ENCODE measurements at places on chromosomes 6 and 20.
A peak's percentile ranks its signal among the peaks of the same experiment; 100 is the strongest.

DNA sequence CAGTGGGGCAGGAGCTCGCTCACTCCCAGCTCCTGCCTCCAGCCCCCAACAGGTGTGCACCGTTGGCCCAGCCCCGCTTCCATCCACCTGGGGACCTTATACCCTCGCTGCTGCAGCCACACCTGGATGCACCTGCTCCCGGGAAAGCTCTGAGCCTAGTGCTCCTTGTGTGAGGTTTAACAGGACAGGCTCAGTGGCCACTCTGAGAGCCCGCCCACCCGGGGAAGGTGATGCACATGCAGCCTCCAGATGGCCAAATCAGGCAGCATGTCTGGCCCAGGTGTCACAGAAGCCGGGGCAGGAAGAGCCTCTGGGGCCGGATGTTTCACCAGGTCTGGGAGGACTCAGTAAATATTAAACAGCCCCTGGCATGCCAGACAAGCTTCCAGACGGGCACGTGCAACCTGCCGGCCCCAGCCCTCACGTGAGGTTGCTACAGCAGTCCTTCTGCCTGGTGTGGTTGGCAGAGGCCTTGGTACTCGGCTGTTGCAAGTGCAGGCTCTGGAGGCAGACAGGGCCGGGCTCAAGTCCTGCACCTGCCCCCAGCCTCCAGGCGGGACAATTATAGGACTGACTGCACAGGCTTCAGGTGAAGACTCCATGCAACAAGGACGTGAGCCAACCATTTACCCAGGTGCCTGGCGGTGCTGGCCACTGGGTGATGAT is 66.9 kb downstream of the RIPOR3 start:
- no peak for DNase-seq

- no peak for DNase-seq
Measured at GRCh38 chr6:160139420-160139851, 17.8 kb downstream of the SLC22A1 start.

DNA sequence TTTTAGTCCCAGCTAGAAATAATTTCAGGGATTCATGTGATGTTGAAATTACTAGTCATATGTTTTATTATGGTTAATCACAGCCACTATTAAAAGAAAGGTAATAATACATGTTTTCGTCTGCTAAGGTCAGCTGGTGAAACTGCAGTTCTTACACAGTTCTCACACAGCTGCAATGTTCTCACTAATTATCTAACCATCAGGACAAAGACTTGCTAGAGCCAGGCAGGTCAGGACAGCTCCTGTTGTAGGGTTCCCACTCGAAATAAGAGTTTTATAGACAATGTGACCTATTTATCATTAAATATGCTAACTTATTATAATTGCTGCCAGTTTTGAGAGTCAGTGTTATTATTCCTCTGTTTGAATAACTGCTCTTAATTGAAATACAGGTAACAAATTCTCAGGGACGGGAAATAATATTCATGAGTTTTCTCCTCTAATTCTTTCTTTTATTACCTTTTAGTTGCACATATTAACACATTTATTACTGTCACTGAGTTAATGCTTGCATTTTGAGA is 97.9 kb downstream of the GJA1 start:
- no peak for DNase-seq

- DNase-seq = no peak
Measured at GRCh38 chr6:56744528-56744927, 101.8 kb upstream of the DST start.

DNA sequence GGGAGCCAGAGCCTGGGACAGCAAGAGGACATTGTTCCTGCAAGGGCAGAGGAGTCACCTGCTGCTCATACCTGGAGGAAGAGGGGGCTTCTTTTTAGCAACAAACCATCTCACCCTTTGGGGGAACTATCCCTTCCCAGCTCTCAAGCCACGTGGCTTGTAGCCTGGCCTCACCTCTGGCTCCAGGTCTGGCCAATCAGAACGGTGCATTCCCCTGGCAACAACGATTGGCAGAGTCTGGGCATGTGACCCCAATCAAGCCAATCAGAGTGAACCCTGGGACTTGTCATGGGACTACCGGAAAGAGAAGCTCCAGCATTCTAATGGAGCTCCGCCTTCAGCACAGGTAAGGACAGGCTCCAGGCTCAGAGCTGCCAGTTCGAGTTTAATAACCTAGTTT is 33.6 kb downstream of the KCNB1 start:
- no peak for DNase-seq

- DNase-seq = no peak
Measured at GRCh38 chr6:45692021-45692420, 314.3 kb upstream of the SUPT3H start.

GRCh38 chr6:44342052-44342451 is 398 bp upstream of the SPATS1 start:
- DNase-seq = no peak

DNA sequence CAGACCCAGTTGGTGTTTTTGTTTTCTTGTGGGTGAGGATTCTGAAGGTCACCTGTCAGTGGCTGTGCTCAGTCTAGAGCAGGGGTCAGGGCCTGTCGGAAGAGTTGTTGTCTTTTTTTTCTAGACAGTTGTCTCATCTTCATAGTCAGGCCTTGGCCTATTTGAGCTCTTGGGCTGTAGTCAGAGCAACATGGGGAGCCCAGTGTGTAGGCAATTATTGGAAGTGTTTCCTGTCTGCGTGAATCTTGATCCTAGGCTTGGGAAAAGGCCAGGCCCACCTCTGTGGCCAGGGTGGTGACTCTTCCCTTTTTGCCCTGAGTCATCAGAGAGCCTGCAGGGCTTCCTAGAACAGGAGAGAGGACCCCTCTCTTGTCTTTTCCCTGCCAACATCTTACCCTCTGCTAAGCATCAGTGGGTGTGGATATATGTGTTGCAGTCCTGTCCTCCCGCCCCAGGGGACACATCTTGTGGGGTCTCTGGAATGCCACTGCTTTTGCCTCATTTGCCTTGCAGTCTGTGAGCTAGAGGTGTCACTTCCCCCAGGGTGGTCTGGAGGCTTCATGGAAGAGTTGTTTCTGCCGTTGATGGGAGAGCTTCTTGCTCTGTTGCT is 11.4 kb downstream of the TJAP1 start:
- DNase-seq = no peak

DNA sequence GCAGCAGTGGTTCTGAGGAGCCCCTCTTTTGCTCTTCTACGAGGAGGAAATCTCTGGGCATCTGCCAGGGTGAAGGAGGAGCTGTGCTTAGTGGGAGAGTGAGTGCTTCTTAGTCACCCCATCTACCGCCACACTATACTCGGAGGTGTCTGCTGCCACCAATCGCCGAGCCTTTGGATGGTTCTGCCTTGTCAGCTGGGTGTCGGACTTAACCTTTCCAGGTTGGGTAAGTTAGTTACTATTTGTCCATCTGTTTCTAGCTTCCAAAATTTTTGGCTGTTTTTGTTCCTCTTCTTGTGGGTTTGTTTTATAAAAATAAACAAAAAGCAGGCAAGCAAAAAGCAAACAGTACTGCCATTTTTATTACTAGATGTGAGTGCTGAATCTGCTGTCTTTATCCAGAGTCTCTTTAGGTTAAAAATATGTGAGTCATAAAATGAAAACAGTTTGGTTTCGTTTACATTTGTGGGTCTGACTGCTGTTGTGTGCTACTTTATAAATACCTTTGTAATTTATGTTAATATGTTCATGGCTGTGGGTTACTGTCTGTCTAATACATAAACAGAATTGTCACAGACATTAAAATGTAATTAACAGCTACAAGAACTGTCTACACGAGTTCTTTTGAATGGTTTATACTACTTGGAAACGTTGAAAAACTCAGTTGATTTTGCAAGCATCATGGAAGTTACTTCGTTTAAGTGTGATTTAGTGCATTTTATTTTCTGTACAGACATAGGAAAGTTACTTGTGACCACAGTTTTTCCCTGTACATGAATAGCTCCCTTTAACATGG is 89.2 kb downstream of the ARID1B start:
- peak; percentile 38 for DNase-seq

GRCh38 chr6:51300510-51300909 is 481.8 kb downstream of the TFAP2B start:
- DNase-seq = no peak

- DNase-seq = no peak
Measured at GRCh38 chr6:63610944-63611343, 24.7 kb upstream of the PHF3 start.

GRCh38 chr6:32956176-32956575 is 3.3 kb upstream of the HLA-DMA start:
- no peak for DNase-seq

- DNase-seq = peak; percentile 84
Measured at GRCh38 chr20:50588034-50588736, 78.0 kb downstream of the PTPN1 start.

DNA sequence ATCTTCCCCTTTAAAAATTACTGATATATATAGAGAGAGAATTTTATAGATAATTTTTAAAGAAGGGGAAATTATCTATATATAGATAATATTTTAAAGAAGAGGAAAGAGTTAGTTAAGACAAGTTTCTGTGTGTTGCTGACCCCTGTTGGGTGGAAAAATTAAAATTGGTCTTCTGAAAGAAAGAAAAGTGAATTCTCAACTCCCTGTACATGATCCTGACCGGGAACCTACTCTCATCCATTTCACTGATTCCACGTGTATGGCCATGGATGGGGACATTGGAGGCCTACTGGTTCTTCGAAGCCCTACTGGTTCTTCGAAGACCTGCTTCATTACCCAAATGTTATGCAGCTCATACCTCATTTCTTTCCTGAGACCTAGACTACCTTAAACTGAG is 53.0 kb upstream of the TCF21 start:
- DNase-seq = no peak

DNA sequence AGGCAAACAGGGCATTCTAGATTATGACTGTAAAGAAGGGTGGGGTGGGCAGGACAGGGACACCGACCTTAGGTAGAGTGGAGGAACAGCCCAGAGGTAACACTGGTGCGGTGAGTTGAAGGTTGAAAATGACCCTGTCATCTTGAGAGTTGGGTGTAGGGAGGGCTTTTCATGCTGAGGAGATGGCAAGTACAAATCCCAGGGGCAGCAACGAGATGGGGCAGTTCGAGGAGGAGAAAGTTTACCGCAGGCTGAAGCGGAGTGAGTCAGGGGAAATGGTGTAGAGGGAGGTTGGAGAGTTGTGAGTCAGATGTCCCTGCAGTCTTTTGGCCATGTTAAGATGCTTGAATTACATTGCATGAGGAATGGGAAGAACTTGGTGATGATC is 101.1 kb downstream of the HIVEP1 start:
- DNase-seq = peak; percentile 35

DNA sequence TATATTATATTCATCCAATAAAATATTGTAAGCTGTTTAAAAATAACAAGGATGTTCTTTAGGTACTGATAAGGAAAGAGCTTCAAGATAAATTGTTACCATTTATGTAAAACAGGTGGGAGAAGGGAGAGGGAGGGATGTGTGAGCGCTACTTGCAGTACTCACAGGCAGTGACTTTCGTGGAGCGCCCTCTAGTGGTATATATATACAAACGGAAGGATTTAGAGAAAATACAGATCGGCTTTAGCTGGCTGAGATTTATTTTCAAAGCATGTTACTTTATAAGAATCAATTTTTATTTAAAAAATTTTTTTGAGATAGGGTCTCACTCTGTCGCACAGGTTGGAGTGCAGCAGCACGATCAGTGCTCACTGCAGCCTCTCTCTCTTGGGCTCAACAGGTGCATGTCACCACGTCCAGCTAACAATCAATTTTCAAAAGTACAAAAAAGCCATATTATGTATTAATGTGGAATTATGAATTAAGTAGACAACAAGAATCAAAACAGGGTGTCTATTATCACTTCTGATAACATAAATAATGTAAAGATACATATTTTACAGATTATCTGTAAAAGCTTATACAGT is 3.3 kb upstream of the MOG start:
- peak; percentile 46 for DNase-seq

DNA sequence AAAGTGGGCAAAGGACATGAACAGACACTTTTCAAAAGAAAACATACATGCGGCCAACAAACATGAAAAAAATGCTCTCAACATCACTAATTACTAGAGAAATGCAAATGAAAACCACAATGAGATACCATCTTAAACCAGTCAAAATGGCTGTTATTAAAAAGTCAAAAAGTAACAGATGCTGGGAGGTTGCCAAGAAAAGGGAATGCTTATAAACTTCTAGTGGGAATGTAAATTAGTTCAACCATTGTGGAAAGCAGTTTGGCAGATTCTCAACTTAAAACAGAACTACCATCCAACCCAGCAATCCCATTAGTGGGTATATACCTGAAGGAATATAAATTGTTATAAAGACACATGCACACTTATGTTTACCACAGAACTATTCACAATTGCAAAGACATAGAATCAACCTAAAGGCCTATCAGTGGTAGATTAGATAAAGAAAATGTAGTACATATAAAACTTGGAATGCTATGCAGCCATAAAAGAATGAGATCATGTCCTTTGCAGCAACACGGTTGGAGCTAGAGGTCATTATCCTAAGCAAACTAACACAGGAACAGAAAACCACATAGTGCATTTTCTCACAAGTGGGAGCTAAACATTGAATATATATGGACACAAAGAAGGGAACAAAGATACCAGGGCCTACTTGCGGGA is 16.3 kb downstream of the CENPQ start:
- DNase-seq = no peak

- no peak for DNase-seq
Measured at GRCh38 chr20:22924949-22925612, 110.0 kb upstream of the SSTR4 start.

DNA sequence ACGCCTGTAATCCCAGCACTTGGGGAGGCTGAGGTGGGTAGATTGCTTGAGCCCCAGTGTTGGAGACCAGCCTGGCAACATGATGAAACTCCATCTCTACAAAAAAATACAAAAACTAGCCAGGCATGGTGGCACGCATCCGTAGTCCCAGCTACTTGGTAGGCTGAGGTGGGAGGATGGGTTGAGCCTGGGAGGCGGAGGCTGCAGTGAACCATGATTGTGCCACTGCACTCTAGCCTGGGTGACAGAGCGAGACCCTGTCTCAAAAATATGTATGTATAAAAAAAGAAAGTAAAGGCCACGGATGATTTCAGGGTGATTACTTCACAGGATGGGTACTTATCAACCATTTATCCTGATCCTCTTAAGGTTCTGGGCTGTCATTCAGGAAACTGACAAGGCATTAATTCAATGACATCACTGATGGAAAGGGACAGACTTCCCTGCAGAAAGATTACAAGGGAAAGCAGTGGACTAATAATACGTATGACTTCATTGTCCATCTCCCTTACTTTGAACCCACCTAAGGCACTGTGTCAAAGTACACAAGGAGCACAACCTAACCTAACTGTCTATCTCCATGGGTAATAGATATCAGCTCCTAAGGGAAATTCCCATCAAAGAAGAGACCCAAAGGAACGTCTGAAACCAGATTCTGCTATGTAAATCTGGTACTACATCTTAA is 61.2 kb downstream of the ZMYND8 start:
- no peak for DNase-seq

All from stimulated activated CD4-positive, alpha-beta T cell treated with anti-CD3 and anti-CD28 coated beads, Interleukin-15, amount 100 ng/mL, for 24 hours (primary cell).